ENCODE measurements at places on chromosomes 3 and 15.
A peak's percentile ranks its signal among the peaks of the same experiment; 100 is the strongest.

DNA sequence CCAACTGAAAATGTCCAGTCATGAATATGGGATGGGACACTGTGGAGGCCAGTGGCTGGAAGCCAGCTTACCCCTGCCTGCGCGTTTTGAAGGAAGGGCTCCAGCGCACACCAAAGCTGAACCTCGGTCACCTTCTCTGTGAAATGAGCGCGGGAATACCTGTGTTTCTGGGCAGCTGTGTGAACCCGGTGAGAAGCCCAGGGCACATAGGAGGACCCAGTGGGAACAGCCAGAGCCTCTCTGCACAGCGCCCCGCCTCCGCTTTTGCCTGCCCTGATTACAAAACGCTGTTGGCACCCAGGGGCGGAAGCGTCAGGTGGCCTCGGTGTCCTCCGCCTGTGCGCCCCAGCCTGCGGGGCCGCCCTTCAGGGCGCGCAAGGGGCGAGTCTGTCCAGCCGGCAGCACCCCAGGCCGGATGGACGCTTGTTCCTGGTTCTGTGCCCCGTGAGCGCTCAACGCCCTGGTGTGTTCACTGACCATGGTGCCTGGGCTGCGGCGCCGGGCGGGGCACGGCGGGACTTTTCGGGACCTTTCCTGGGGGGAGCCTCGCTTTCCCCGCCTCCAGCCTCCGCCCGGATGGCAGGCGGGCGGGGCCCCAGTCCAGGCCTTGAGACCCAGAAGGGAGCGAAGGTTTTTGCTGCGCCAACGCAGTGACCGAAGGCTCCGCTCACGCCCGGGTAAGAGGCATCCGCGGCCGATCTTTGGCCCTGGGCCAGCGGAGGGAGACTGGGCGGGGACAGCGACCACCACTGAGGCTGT is at the start of gene SQOR:
SQOR (plus strand) TSS at position 598 of the 759 bp plus-strand sequence. CDS start 23,895 bp downstream, outside the sequence.
- no peak for DNase-seq

DNA sequence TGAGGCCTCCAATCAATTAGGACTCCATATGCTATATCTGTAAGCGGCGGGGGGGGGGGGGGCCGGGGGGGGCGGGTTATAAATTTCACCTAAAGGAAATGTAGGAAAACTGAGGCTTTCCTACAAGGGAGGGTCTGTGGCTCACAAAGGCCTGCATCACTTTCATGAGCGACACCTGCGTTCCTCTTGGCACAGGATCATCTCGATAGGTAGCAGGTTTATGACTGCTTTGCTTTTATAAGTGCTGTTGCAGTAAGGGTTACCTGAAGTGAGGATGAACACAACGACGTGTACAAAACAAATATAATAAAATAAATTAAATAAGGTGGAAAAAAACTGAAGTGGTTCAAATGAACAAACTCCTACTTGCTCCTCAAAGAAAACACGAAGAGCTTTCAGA is 194.3 kb downstream of the FOXP1 start:
- no peak for DNase-seq

GRCh38 chr3:64046592-64046991 is 23.3 kb upstream of the PSMD6 start:
- no peak for DNase-seq

DNA sequence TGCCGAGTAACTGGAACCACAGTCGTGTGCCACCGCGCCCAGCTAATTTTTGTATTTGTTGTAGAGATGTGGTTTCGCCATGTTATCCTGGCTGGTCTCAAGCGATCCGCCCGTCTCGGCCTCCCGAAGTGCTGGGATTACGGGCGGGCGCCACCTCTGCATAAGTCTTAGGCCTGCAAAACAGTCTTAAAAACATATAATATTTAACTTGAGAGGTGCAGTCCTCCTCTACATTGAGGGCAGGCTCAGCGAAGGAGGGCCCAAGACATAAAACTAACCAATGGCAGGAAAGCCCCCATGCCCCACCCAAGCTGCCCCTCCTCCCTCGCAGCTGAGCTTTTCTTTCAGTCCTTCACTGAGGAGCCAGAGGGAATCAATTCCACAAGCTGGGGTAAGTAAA is at the start of gene SLC28A2:
SLC28A2 (plus strand) TSS at position 347 of the 400 bp plus-strand sequence. CDS start 982 bp downstream, outside the sequence.
- no peak for DNase-seq

DNA sequence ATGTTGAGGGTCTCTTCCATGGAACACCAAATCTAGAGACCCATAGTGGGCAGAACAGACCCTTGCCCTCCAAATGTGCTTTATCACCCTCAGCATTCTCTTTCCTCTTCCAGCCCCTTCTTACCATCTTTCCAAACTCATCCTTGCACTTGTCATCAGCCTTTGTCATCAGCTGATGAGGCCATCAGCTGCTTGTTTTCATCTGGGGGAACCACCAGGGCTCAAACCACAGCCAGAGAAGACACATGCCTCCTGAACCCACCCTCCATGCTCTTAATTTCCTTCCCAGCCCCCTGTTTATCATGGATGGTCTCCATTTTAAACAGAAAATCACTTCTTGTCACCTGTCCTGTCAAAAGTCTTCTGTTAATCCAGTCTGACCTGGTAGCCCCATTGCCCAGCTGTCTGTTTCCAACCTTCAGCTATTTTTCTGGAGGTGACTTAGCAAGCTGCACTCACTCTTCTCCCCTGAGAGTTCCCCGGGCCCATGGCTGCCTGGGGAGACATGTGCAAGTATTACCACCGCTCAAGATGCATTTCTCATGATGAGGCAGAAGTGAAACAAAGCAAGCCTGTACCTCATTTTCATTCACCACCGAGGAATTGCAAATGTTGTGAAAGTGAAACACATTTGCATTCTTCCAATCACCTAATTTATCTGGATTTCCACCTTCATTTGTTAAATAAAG is 14.7 kb upstream of the SYNM start:
- DNase-seq: no peak

DNA sequence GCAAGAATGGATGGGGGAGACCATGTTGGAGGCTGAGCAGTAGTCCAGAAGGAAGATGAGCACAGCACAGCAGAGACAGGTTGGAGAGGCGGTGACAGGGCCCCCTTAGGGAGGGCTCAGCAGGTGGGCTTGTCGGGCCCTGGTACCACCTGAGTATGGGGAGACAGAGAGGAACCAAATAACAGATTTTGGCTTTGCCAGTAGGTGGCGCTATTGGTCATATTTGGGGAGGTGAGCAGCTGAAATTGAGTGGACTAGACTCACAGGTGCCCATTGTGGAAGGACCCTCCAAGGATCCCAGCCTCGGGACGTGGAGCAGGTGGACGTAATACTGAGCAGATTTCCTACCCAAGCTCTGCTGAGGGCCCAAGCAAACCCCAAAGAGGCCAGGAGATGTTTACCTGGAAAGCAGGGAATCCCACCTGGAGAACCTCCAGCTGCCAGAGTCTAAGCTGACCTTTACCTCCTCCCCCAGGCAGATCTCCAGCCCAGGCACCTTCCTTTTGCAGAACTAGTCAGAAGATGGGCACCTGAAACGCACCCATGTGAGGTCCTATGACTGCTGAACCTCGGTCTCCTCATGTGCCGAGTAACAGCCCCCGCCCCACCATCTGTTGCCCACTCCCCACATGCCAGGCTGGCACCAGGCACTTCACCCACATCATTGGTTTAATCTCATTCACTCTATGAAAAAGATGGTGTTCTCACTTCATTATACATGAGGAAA is 24.6 kb upstream of the CORO2B start:
- no peak for DNase-seq

- DNase-seq: no peak
These were observed 6.3 kb downstream of the SH3BP5 start for GRCh38 chr3:15326037-15326436.

DNA sequence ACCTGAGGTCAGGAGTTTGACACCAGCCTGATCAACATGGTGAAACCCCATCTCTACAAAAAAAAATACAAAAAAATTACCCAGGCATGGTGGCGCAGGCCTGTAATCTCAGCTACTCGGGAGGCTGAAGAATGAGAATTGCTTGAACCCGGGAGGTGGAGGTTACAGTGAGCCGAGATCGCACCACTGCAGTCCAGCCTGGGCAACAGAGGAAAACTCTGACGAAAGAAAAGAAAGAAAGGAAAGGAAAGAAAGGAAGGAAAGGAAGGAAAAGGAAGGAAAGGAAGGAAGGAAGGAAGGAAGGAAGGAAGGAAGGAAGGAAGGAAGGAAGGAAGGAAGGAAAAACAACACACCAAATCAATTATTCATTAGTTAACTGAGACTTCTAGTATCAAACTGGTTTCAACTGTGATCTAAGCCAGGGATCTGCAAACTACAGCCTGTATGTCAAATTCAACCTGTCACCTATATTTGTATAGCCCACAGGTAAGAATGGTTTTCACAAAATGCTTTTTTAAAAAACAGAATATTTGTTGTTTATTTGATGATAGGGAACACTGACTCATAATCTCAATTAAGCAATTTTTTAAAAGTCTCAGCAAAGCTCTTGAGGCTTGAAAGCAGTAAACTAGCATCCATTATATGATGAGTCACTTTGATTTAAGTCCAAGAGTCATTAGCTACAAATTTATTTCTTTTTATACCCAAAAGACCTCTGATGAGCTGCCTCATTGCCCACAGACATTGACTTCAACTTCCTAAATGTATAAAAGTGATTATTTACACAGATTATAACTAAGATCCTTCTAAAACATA is 127.6 kb downstream of the TBL1XR1 start:
- DNase-seq: peak; percentile 32

- DNase-seq: no peak
These were observed 26.6 kb upstream of the PLXNA1 start for GRCh38 chr3:126956361-126956760.

GRCh38 chr3:180749322-180749721 is 70.0 kb upstream of the CCDC39 start:
- no peak for DNase-seq

GRCh38 chr3:45280232-45280631 is 54.1 kb upstream of the TMEM158 start:
- no peak for DNase-seq

- no peak for DNase-seq
These were observed 16.7 kb downstream of the FAM174B start for GRCh38 chr15:92638709-92639365.

- DNase-seq: no peak
These were observed 17.2 kb downstream of the ALPK3 start for GRCh38 chr15:84834229-84834955.

- DNase-seq: peak; percentile 45
These were observed 111.8 kb upstream of the DPH6 start for GRCh38 chr15:35657679-35658311.

DNA sequence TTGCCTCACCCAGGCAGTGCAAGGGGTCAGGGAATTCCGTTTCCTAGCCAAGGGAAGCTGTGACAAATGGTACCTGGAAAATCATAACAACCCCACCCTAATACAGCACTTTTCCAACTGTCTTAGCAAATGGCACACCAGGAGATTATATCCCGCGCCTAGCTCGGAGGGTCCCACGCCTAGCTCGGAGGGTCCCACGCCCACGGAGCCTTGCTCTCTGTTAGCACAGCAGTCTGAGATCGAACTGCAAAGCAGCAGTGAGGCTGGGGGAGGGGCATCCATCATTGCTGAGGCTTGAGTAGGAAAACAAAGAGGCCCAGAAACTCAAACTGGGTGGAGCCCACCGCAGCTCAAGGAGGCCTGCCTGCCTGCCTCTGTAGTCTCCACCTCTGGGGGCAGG is 208.1 kb downstream of the FHIT start:
- no peak for DNase-seq

DNA sequence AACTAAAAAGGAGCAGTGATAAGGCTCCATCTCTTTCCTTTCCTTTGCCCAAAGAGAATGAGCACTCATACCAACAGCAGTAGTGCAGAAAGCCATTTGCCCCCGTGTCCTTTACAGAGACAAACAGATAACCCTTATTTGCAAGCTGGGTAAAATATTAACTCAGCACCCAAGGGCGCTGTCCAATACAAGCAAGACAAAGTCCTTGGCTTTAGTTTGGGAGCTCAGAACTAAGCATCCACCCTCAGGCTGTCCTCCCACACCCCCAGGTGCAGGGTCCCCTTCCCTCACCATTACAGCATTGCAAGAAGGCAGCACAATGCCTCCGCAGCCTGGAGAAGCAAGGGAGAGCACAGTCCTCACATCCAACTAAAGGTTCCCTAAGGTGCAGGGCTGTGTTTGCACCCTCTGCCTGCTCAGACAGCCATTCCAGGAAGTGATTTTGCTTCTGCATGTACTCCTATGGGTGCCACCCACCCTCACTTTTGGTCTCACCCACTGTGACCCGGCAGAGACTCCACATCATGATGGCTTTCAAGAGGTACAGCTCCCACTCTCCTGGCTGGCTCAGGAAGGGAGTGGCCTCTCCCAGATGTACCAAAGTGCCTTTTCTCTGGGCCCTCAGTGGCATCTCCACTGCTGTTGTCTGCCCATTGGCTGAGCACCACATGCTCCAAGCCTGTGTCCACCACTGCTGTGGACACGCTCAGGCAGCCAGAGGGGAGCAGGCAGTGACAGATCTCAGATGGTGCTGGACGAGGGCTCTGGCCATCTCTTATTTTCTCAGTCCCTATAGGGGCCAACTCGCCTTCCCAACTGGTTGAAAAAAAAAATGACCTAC is 34.1 kb upstream of the HES1 start:
- no peak for DNase-seq

- no peak for DNase-seq
These were observed 104.6 kb downstream of the LRIG1 start for GRCh38 chr3:66396161-66396760.

- DNase-seq: no peak
These were observed 137.7 kb upstream of the NECTIN3 start for GRCh38 chr3:110933821-110934426.

DNA sequence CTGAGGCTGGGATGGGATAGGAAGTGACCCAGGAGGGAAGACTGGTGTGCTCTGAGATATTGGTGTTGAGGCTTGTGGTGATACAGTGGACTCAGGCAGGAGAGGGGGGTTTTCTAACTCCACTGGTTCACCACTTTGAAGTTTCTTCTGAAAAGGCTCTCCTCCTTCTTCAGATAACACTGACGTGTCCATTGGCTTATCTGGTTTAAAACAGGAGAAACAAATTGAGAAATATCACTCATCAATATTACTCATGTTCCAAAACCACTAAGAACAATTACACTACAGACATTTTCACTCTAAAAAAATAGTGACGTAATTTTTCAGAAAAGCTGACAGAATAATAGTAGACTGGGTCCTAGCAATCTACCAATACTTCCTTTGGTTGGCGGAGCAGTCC is 23.1 kb downstream of the TP53BP1 start:
- DNase-seq: no peak

DNA sequence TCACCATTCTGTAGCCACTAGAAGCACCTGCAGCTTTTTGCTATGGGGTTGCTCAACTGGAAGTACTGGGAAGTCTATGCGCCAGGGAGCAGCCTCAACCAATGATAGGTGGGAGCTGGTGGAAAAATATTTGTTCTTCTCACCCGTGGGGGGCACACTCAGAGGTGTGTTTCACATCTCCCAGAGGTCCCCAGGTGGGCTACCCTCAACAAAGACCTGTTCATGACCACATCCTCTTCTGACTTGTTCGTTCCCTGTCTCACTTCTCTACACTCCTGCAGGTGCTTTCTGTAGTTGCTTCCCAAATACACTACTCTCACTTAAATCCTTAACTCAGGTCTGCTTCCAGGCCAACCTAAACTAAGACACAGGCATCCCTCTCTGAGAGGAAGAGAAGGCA is 3.6 kb downstream of the CAMP start:
- no peak for DNase-seq

GRCh38 chr3:159253860-159254259 is 452.0 kb downstream of the MFSD1 start:
- no peak for DNase-seq

- no peak for DNase-seq
These were observed 34.7 kb downstream of the LMLN start for GRCh38 chr3:197994736-197995135.
